ENCODE measurements at places on chromosomes 2 and 18. TPM values are rescaled to one million over a fixed set of nuclear protein-coding genes. Genes with fewer than 3 reads are reported as not detected.
A peak's percentile ranks its signal among the peaks of the same experiment; 100 is the strongest.

GRCh38 chr2:10141736-10142639, 19.4 kb downstream of the RRM2 start:
- no peak for DNase-seq

- no peak for DNase-seq
Measured at GRCh38 chr2:25316101-25316500, 25.6 kb downstream of the DNMT3A start.

DNA sequence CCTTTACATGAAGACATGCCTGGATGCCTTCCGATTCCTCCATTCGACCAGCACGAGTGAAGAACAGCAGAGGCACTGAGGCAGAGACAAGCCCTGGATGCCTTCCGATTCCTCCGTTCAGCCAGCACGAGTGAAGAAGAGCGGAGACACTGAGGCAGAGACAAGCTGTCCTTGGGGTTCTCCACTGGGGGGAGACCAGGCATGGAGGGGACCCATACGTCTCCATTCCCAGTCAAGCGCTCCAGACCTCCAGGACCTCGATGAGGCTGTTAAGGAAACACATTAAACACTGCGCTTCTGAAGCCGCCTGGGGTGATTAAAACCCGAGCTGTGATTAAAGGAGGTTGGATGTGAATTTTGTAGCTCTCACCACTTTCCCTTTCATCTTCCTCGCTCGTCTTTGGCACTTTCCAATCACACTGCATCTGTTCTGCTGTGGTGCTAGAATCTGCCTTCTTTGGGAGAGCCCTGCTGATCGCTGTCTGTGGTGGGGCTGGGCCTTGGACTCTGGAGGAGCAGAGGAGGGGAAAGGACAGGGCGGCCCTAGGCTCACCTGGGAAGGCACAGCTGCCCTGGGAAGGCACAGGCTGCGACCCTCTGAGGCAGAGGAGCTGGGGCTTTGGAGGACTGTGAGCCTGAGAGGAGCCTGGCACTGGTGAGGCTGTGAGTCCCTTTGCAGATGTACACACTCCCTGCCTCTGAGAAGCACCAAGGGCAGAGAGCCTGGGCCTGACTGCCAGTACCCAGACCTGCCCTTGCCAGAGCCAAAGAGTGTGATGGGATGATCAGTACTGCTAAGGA, 463.1 kb upstream of the HS6ST1 start:
- no peak for DNase-seq

GRCh38 chr2:113126845-113127645, at the start of gene IL1RN:
IL1RN (plus strand) TSS chr2:113127598; CDS start chr2:113127625, 27 bp downstream.
- DNase-seq = no peak

DNA sequence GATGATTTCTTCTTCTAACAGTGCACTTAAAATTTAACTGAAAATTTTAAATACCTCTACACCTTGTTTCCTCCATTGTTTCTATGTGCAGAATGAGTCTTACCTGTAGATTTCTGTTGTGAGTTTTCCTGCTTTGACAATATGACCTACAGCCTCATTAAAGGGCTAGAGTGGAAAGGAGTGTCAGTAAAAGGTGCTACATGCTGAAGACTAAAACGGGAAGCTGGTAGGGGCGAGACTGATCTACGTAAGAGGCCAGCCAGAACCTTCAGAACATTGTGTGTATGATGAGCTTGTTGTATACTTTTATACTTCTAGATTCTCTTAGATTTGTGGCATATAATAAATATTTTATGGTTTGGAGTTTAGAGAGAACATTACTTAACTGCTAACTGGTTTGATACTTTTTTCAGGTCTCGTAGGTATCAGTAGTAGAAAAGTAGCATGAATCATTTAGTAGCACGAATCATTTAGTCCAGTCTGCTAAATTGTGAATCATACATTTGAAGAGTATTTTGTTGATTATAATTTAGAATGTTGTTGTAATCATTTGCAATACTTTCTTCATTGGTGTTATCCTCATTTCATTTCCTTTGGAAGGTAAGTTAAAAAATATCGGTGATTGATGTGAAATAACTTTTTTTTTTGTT, 14.3 kb downstream of the INSIG2 start:
- DNase-seq = no peak

DNA sequence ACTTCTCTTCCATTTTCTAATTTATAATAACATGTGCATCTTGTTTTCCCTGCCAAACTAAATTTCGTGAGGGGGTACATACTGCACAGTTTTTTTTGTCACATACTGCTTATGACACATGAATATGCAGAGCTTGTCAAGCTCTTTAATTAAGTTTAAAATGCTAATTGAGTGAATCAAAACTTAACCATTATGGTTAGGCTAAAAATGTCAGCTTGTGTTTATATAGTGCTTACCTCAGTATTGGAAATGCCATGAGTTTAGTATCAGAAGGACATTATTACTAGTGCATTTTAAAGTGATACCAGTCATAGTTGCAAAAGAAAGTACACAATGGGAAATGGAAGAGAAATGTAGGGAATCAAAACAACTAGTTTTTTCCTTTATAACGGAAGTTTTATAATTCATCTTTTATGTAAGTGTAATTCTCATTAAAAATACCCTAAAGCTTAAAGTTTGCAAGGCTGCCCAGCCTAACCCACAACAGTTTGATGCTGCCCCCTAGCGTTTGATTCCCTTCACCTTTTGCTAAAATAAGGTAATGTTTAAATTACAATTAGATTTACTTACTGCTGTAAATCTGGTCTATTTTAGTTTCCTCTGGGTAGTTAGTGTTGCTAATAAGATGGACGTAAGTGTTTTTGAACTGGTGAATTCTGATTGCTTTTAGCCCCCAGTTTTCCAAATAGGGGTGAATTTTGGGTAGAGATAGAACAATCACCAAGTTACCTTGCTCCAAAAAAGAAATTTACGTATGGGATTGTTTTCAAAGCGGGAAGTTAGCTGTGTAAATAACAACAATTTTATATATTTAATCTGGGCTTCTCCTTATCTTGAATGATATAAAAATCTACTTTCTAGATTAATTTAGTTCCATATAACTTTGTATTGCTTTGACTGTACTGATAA, 3.2 kb downstream of the SLC39A10 start:
- no peak for DNase-seq

- DNase-seq = no peak
Measured at GRCh38 chr2:86293612-86294011, 43.8 kb downstream of the REEP1 start.

- DNase-seq = no peak
Measured at GRCh38 chr2:159902722-159903121, 104.7 kb upstream of the CD302 start.

DNA sequence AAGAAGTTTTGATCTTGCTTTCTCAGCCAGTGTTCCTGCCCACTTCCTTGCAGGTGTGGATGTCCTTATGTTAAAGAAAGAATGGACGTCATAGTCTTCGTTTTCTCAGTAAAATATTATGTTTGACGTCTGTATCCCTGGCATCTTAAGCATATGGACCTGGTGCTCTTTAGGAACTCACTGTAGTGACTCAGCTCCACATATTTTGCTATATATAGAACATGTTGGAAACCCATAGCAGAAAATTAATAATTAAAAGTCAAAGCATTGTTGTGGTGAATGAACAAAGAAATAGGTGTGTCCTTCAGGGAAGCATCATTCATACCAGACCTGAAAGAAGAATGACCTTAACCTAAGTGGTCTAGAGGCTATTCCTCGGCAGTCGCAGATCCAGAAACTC, 196.1 kb downstream of the MCFD2 start:
- peak; percentile 31 for DNase-seq

GRCh38 chr2:101520246-101520645, 45.3 kb upstream of the RFX8 start:
- no peak for DNase-seq

DNA sequence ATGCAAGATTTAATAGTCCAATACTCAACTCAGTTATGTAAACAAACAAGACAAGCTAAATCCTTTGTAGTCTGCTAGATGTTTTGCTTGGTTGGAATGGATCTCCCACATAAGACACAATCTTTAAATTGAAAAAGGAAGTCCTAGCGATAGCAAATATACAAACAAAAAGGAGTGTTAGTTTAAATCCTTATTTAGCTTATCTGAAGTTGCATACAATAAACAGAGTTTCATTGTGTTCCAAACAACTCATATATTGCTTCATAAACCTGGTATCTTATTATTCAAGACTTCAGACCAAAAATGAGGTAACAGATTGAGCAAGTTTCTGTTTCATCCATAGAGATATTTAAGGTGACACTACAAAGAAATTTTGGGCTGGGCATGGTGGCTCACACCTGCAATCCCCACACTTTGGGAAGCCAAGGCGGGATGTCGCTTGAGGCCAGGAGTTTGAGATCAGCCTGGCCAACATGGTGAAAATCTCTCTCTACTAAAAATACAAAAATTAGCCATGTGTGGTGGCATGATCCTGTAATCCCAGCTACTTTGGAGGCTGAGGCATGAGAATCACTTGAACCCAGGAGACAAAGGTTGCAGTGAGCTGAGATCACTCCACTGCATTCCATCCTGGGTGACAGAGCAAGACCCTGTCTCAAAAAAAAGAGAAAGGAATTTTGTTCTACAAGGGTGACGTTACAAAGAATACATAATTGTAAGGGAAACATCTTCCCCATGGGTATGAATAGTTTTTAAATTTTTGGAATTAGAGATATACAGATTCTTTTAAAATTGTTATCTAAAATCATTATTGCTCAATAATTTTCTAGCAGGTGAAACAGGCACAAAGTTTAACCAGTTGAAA, 150.5 kb upstream of the L3MBTL4 start:
- no peak for DNase-seq

DNA sequence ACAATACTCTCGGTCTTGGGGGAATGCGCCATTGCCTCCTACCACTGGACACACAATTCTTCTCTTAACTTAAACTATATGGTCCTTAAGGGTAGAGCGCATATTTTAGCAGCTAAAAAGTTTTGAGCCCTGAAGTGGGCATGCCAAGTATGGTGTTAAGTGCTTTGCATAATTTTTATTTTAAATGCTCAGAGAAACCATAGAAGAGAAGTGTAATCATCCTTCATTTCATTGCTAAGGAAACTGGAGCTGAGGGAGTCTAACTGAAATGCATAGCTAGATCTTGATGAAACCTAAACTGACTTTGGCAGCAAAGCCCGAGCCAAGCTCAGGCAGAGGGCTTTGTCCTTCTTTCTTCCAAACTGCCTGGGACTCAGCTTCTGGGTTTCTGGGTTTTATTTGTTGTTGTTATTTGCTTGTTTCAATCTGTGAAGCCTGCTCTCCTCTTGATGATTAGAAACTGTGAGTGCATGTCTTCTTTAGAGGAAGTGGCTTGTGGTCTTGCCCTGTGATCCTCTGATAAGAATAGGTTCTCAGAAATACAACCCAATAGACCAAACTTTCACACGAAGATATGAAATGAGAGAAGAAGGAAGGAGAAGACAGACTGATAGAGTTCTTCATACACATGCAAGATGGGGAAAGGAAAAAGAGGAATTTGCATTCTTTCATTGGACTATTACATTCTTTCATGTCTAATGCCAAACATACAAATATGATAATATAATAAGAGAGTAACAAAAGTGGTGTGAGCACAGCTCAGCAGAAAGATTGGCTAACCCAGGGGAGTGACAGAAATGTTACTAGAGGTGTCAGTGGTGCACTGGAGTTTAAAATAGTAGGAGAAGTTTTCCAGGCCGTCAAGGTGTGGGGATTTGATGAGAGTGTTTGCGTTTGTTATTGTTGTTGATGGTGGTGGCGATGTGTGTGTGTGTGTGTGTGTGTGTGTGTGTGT, 7.5 kb upstream of the RNF144A start:
- no peak for DNase-seq

DNA sequence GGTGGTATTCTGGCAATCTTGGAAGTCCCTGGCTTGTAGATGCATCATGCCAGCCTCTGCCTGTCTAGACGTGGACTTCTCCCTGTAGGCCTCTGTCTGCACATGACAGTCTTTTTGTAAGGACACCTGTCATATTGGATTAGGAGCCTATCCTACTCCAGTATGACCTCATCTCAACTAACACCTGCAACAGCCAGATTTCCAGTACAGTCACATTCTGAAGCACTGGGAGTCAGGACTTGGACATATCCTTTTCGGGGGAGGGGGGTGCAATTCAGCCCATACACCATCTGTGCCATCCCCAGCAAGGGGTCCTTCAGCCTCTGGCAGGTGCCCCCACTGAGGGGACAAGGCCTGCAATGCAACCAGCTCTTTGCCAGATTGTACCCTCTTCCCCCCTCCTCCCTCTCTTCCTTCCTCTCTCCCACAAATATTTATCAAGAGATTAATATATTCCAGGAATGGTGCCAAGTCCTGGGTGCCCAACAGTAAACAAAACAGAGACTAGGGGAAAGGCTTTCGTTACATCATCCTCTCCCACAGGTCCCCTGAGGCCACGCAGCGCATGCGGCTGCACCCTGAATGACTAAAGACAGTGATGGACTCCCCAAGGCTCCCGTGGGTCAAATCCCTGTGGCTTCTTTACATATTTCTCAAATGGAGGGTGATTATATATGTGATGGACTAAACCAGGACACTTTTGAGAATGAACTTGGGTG, 20.5 kb upstream of the MYCN start:
- DNase-seq = no peak

- no peak for DNase-seq
Measured at GRCh38 chr2:45242161-45242741, 233.0 kb upstream of the SIX2 start.

GRCh38 chr2:171583566-171583965, 61.3 kb downstream of the CYBRD1 start:
- DNase-seq = no peak

DNA sequence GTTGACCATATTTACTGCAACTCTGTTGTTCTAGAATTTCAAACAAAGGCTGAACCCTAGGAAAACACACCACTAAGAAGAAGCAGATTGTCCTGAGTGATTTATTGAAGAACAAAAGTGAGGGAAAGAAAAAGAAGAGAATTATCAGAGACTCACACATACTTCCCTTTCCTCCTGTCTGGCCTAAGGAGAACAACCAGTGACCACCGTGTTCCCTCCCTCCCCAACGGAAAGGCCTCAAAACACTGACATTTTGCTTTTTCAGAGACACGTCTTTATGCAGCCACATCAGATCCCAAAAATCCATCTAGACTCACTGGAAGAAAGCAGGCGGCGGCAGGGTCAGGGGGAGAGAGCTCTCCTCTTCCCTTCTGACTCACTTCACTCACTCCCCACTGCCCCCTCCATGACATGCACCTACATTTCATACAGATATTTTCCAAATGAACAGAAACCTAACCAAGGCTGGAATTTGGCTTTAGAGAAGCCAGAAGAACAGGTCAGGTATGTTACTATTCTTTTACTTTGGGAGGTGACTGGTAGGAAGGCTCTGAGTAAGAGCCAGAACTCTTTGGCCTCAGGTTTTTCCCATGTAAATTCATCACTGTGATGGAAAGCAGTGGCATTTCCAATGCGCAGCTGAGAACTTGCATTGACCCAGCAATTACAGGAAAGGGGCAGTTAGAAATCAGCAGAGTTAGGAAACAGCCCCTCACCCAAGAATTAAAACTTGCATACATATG, 169.9 kb downstream of the BCL11A start:
- no peak for DNase-seq

GRCh38 chr2:37985333-37985732, 60.2 kb downstream of the RMDN2 start:
- DNase-seq = no peak

- DNase-seq = no peak
Measured at GRCh38 chr2:96386470-96386869, 50.9 kb downstream of the NCAPH start.

- no peak for DNase-seq
Measured at GRCh38 chr2:131045286-131046027, 47.8 kb downstream of the FAM168B start.

The STEAP3 gene
- total RNA-seq = 45.7 TPM

The FSIP2 gene
- total RNA-seq = 0.75 TPM

The KATNAL2 gene
- 1.4 TPM for total RNA-seq

The CCDC178 gene
- 0.08 TPM for total RNA-seq

The DSG1 gene
- total RNA-seq = not detected

The SNED1 gene
- 5.1 TPM for total RNA-seq

The TSPYL6 gene
- not detected for total RNA-seq

Measured in kidney epithelial cell (primary cell).